NCI-H187 treated with DMSO at 0.1 percent for 48 hours (cell line): ENCODE measurements at places on chromosomes 5 and 9.

GRCh38 chr5:96282020-96282419, 151.0 kb downstream of the PCSK1 start:
- no peak for DNase-seq

DNA sequence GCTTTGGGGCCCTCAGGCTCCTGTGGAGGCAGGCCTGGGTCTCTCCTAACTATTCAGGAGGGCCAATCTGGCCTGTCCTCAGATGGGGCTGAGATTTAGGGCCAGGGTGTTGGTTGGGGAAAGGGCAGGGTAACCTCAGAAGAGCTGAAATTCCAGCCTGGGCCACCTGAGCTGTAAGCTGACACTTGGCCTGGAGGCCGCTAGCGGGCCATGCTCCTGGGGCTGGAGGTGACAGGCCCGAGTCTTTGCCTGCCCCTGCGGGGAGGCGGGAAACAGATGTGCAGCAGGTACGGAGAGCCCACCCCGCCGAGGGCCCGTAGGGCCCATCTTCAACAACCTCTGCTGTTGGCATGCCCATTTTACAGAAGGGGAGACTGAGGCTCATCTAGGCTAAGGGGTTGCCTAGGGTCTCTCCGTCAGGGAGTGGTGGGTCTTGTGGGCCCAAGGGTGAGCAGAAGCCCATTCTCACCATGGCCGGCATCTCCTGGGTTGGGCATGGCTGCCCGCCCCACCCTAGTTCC, 69.5 kb downstream of the RXRA start:
- no peak for DNase-seq

GRCh38 chr9:128045831-128046230, 21.3 kb downstream of the NAIF1 start:
- no peak for DNase-seq

DNA sequence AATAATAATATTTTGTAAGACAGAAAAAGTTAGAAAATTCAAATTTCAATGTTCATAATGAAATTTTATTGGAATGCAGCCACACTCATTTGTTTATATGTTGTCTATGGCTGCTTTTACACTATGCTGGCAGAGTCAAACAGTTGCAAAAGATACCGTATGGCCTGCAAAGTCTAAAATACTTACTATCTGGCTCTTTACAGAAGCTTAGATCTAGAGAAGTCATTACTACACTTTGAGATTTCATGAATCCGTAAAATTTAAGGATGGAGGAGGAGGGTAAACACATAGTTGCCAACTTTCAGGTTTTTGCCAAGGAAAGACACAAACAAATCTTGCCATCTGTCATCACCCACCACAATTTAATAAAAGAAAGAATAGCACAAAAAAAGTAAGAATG, 25.1 kb upstream of the PCSK1 start:
- no peak for DNase-seq

DNA sequence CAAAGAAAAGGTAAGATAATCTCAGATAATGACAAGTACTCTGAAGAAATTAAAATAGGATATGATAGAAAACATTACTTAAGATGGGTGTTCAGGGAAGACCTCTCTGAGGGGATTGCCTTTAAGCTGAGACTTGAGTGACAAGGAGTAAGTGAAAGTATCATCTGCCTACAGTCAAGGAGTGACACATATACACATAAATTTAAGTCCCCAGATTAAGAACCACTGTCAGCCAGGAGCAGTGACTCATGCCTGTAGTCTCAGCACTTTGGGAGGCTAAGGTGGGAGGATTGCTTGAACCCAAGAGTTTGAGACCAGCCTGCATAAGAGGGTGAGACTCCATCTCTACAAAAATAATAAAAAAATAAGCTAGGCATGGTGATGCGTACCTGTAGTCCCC, 19.7 kb upstream of the ANKHD1 start:
- DNase-seq, result no peak

GRCh38 chr5:161566081-161566480, 19.6 kb upstream of the GABRB2 start:
- DNase-seq, result no peak

DNA sequence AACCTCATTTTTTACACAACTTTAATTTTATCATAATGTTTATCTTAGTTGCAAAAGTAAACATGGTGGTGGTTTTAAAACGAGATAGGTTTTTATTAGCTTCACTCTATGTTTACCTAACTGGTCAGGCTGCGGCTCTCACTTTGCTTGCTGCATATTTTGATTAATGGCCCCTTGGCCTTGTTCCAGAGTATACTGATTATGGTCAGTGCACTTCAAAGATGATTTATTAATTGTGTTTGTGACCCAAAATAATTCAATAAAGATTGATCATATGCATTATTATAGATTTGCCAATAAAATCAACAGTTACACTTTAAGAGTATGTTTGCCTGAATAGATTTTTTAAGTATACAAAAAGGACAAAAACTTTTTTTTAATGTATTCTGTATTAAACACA, 188.0 kb downstream of the XRCC4 start:
- DNase-seq, result peak; percentile 3

DNA sequence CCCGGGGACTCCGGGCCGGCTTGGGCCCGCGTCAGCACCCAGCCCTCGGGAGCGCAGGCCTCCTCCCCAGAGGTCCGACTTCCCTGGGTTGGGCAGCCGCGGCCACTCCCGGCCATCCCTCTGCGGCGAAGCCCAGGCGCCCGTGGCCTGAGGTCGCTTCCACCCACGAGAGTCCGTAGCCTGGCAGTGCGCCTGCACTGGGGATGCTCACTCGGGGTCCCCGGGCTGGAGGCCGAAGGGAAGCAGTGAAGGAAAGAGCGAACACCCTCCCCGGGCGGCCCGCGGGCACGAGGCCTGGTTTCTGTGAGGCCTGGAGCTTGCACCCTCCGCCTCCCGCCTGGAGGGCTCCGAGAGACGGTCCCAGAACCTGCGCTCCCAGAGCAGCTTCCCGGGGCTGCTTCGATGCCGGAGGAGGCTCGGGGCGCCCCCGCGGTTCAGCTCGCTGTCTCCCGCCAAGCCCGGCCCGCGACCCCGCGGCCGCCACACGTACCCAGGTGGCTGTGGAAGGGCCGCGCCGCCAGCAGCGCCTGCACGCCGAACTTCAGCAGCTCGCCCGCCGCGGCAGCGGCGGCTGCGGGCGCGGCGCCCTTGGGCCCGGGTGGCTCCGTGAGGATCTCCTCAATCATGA, 607 bp downstream of the BARX1 start:
- no peak for DNase-seq

DNA sequence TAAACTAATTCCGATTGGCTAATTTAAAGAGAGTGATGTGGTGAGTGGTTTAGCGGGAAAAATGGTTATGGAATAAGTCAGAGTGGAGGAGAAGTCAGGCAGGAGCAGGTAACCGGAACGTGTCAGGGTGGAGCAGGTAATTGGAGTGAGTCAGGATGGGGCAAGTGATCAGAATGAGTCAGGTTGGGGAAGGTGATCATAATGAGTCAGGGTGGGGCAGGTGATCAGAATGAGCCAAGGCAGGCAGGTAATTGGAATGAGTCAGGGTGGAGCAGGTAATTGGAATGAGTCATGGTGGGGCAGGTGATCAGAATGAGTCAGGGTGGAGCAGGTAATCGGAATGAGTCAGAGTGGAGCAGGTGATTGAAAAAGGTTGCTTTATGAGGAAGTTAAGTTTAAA, 101.4 kb downstream of the TMEM167A start:
- no peak for DNase-seq

- DNase-seq, result peak; percentile 90
These were observed 340.2 kb downstream of the NDUFS4 start for GRCh38 chr5:53900677-53901076.

- DNase-seq, result no peak
These were observed 113.2 kb upstream of the RANBP3L start for GRCh38 chr5:36414869-36415282.

DNA sequence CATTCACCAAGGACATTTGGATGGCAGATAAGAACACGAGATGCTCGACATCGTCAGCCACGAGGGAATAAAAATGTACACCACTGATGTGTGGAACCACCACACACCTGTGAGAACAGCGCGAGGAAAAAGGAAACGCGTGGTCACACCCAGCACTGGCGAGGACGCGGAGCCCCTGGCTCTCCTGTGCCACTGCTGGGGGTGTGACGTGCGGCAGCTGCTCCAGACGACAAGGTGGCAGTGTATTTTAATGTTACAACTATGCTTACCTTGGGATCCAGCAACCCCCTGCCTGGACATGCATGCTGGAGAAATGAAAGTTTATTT, 13.6 kb upstream of the CEP72 start:
- DNase-seq, result no peak

DNA sequence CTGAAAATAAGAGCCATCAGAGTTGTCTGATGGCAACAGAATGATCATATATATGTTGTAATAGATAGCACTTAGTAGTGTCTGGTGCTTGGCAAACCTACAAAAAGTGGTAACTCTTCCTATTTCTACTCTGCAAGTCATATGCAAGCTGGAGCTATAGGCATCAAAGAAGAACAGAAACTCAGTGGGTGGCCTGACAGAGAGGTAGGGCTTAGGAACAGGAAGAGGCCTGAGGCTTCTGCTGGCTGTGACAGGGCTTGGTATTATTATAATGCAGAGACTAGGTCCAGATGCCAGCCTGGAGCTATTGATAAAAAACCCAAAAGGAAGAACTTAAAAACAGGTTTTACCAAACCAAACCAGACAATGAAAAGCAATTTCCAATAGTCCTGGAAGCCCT, 4.4 kb upstream of the DIAPH1 start:
- DNase-seq, result no peak

DNA sequence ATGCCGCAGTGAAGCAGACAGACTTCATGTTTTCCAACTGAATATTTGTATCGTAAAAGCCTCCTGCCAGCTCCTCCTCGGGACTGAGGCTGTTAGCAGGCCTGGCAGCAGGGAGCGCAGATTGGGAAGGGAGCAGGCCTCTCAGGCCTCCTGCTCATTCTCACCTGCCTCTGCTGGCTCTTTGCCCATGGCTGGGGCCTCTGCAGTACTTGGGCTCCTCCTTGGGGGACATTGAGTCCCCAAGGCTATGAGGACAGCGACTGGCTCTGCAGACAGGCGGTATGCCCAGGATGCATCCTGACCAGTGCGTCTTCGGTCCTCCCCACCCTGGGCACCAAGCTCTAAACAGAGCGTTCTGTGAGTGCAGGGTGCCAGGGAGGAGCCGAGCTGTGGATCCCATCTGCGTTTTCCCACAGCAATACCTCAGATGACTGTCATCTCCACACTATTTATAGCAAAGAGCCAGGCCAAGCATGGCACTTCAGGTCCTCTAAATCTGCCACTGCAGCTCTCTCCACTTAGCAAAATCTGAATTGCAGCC, 38.7 kb downstream of the TSTD2 start:
- no peak for DNase-seq

DNA sequence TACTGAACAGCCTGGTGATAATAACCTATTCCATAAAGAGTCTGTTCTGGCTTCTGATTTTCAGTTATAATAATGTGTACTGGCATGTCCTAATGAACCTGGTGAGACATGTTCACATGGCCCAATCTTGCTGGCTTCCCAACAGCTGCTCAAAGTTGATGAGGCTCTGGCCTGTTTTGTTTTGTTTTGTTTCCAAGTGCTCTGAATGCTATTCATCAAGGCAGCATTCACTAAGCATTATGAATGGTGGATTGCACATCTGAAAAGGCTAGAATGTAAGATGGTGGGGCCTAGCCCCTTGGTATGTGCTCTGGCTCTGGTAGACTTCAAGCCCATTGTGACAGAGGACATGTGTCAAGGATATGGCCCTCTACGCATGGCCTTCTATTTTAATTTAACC, 388.5 kb downstream of the PSAT1 start:
- no peak for DNase-seq

GRCh38 chr5:131378721-131379541, 115.1 kb downstream of the CDC42SE2 start:
- no peak for DNase-seq

DNA sequence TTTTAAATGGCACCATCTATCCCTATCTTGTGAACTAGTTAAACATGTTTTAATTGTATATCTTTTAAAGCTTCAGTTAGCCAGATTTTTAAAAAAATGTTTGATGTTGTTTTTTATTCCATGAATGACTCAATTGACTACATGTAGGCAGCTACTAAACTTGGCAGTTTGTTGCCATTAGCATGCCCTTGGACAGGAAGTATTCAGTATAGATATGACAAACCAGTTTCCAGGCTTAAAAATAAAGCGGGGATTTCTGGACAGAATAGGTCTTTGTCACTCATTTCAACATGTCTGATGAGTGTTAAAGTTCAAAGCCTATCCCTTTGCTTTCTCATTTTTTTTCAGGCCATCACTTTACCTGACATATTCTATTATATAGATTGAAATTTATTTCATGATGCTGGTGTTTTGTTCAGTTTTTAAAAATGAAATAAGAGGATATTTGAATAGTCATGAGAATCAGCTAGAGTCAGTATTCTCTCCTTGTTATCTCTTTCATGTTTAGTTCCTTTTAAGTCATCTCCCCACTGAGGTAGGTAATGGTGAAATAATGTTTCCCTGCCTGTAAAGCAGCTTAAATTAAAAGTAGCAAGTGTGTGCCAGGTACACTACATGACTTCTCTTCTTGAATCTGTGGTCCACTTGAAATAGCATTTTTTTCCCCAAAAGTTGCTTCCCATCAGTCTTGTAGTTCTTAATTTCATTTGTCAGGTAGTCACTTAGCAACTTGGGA, 11.9 kb downstream of the TNFAIP8 start:
- no peak for DNase-seq

GRCh38 chr9:115137526-115137925, 19.6 kb upstream of the TNC start:
- no peak for DNase-seq

- DNase-seq, result no peak
These were observed 30.2 kb upstream of the PITX1 start for GRCh38 chr5:135064235-135064570.

- no peak for DNase-seq
These were observed 44.1 kb downstream of the DCP2 start for GRCh38 chr5:113020461-113021273.

- no peak for DNase-seq
These were observed 13.4 kb downstream of the ABHD17B start for GRCh38 chr9:71897577-71897976.

DNA sequence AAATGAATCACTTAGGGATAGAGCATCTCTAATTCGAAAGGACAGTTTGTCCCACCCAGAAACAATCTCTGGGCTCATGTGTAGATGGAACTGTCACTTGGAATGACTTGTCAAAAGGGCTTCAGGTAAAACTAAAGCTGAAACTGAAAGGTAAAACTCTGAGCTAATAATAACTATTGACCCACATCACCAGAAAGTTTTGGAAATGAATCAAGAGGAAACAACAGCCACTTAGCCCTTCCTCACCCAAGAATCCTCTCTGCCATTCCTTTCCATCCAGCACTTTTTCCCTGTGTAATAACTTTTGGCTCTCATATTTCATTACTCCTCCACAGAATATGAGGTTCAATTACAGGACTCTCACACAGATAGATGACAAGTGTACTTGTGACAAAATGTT, 14.0 kb upstream of the GLRX start:
- DNase-seq, result no peak

DNA sequence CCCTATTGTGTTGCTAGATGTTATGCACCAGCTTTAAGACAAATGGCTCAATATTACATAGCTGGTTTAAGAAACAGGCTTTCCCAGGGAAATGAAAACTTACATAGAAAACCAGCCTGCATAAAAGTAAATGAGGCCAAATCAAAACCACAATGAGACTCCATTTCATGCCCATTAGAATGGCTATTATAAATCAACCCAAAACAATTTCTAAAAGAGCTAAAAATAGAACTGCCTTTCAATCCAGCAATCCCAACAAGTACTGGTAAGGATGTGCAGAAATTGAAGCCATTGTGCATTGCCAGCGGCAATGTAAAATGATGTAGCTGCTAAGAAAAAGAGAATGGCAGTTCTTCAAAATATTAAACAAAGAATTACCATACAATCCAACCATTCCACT, 1170.0 kb upstream of the CDH9 start:
- DNase-seq, result no peak

GRCh38 chr5:612498-613424, 621 bp downstream of the CEP72 start:
- DNase-seq, result no peak
